CD4-positive, alpha-beta T cell treated with Interleukin-1 beta for 1 hour (primary cell): ENCODE measurements at places on chromosomes 13 and 19.
A peak's percentile ranks its signal among the peaks of the same experiment; 100 is the strongest.

- peak; percentile 44 for DNase-seq
Observed at GRCh38 chr19:54481326-54481930, 8.3 kb upstream of the CDC42EP5 start.

DNA sequence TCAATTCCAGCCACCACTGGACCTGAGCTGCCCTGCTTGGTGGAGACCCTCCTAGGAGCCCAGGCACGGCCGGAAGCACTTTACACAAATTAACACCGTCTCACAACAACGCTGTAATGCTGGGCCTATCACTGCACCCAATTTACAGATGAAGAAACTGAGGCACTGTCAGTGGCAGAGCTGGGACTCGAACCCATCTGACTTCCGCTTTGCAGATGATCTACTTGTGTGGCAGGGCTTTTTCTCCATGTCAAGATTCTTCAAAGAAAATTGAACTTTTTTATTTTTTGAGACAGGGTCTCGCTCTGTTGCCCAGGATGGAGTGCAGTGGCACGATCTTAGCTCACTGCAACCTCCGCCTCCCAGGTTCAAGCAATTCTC is 33.8 kb downstream of the ZFR2 start:
- no peak for DNase-seq

- peak; percentile 14 for DNase-seq
Observed at GRCh38 chr19:16541526-16542044, 652 bp downstream of the CHERP start.

GRCh38 chr13:26956522-26957142 is 196.0 kb upstream of the GPR12 start:
- no peak for DNase-seq

GRCh38 chr19:1575323-1576241 is 7.5 kb upstream of the MEX3D start:
- no peak for DNase-seq

GRCh38 chr13:102028868-102029267 is 373.0 kb downstream of the FGF14 start:
- no peak for DNase-seq

GRCh38 chr19:8609279-8610040 is 1.1 kb downstream of the ADAMTS10 start:
- DNase-seq: peak; percentile 44

GRCh38 chr19:42111384-42111783 is 20.9 kb downstream of the POU2F2 start:
- no peak for DNase-seq
